Kasumi-1 (cell line): ENCODE measurements at places on chromosomes 7 and 10.

DNA sequence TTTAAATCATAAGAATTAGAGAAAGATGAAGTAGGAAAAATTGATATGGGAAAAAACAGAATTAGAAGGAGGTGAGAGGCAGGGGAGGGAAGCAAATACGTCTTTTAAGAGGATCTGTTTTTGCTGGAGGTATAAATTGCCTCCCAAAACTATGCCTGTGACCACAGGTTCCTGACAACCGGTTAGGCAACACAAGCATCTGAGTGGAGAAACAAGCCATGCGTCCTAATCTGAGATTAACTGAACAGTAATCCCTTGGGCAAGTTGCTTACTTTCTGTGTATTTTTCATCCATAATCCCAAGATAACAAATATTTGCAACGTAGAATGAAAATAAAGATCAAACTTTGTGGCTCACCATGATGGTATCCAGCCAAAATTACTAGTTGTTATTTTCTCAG lies 149.2 kb downstream of the C1GALT1 start:
- DNase-seq = no peak

DNA sequence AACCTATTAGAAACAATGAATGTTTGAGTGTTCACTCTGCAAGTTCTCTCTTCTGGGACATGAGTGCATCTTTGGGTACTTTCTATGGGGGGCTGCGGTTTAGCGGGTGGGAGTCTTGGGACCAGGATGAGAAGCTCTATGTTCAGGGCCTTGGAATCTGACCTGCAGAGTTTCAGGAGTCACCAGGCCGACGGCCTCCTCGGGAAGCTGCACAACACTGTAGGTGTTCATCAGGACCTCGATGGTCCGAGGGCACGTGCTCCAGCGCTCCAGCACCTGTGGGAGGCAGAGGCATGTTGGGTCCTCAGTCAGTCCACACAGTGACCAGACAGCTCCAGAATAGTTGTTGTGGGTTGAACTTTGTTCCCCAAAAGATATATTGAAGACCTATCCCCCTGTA lies 8.9 kb upstream of the GBX1 start:
- DNase-seq = no peak

GRCh38 chr10:60932756-60933155 lies 11.2 kb downstream of the RHOBTB1 start:
- no peak for DNase-seq

DNA sequence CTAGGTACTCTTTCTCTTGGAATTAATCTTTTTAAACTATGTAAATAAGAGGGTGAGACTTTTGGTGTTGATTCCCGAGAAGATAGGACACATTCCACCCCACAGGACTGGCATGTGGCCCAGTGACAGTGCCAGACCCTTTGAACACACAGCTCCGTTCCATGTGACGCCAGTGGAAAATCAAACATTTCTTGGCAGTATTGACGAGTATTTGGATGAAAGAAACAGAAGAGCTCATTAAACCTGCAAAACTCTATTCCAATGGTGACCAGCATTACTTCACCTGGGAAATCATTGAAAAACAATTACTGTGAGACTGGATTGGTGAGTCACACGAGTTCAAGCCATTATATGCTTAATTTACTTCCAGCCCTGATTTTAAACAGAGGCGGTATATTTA lies 25.8 kb downstream of the AKR1E2 start:
- no peak for DNase-seq

GRCh38 chr10:46304062-46304461 lies 17.3 kb downstream of the ANTXRL start:
- DNase-seq = no peak

GRCh38 chr7:99011341-99011705 lies 132.6 kb downstream of the SMURF1 start:
- no peak for DNase-seq

- DNase-seq = peak; percentile 85
Measured at GRCh38 chr10:1074748-1075308, 18.6 kb downstream of the WDR37 start.

- DNase-seq = no peak
Measured at GRCh38 chr7:28172958-28173357, 7.6 kb downstream of the JAZF1 start.

GRCh38 chr7:95766657-95767056 lies 5.7 kb upstream of the DYNC1I1 start:
- no peak for DNase-seq

GRCh38 chr10:58107506-58107905 lies 160.2 kb downstream of the IPMK start:
- no peak for DNase-seq

- no peak for DNase-seq
Measured at GRCh38 chr7:41581041-41581440, 121.8 kb downstream of the INHBA start.

DNA sequence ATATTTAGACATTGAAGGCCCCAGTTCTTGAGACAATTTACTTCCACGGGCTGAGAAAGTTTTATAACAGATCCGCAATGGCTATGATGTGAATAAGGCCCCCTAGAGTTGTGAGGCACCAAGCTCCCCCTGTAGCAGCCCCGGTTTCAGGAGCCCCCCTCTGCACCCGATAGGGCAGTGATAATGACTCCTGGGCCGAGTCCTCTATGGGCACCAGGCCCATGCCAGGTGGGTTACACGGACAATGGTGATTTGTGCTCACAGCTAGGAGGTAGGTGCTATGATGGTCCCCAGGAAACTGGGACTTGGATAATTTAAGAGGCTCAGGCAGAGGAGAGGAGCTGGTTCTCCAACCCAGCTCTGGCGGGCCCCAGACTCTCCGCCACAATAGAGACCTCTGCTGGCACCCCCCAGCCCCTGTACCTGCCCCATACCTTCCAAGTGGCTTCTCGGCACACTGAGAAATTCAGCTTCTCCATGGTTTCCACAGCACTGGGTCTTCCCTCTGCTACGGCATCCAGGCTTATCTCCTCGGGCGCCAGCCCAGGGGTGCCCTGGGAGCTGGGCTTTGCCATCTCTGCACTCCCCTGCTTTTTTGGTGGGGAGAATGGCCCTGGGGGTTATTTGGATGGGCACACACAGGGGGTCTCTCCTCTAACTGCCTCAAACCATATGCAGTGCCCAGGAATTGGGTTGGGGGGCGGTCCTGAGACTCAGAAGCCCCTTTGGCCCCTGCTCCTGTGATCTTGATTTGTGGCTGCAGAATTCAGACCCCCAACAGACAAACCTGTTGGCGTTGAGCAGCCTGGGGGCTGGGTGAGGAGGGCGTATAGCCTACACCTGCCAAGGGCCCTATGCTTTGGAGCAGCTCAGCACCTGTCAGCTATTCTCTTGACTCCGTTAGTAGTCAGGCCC lies 12.2 kb upstream of the KCP start:
- DNase-seq = no peak

- peak; percentile 58 for DNase-seq
Measured at GRCh38 chr7:146781352-146782116, 664.9 kb downstream of the CNTNAP2 start.

DNA sequence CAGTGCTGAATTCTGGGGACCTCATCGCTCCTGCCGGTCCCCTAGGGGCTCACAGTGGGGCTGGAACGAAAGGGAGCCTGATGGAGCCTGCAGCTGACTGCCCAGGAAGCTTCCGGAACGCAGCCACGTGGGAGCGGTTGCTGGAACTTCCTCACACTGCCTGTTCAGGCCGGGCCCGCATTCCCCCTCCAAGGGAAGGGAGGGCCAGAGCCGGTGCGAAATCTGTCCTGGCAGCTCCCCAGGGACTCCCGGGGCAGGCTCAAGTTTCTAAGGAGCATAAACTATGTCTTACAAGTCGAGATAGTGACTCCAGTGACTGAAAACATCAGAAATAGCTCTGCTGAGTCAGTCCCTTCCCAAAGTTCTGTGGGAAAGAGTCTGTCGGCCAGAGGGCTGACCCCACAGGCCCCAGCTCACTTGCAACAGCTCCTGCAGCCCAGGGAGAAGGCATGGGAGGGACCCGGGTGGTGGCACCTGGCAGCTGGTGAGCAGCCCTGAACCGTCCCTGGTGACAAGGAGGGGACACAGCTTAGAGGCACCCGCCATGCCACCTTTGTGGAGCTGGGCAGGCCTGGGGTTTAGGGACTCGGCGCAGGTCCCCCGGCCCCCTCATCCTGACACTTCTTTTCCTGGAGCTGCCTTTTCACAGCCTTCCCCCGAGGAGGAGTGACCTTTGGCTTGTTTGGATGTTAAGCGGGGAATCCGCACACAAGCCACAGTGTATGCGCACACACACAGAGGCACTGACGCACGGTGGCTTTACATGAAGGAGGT lies 47.6 kb downstream of the PDGFA start:
- no peak for DNase-seq

DNA sequence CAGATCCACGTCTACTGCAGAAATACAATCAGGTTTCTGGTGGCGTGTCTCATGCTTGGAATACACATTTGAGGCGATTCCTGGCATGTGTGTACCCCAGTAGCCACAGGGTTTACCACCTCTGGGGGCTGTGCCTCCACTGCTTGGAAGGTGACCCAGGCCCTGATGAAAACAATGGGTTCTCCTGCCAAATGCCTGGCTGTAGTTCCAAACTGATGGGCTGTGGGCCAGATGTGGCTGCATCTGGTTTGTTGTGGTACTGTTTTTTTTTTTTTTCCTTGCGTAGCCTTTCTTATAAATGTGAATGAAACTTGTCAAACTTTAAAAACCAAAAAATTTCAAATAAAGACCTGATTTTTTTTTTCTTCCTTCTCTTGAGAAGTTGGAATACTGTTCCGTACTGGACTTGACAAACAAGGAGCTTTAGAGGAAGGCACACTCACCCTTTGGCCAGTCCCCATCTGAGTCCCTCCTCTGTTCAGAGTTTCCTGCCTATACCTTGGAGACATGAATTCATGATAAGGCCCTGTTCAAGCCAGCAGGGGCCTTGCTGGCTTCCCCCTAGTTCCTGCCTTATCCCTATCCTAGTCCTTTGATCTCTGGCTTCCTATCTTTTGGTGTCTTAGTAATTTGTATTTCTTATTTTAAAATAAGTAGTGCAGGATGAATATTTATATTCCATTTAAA lies 217.1 kb downstream of the PHTF2 start:
- DNase-seq = no peak

DNA sequence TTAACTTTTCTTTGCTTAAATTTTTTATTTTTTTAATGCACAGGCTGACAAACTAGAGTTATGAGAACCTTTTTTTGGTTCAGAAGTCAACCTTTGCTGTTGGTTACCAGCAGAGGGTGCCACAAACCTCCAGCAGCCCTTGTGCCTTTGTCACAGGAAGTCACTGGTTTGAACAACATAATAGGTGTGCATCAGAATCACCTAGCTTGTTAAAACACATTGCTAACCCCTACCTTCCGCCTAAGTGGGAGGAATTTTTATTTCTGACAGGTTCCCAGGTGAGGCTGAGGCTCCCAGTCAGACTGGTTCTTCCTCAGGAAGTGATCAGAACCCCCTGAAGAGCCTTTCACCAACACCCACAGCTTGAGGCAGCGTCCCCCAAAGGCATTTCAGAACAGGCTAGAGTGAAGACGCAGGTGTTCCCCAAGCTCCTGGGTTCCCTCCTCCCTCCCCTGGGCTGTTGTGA lies 22.6 kb upstream of the VDAC2 start:
- peak; percentile 80 for DNase-seq

- no peak for DNase-seq
Measured at GRCh38 chr10:131872011-131872826, 28.6 kb upstream of the PPP2R2D start.

- DNase-seq = no peak
Measured at GRCh38 chr10:91061187-91061586, 140.3 kb upstream of the ANKRD1 start.

GRCh38 chr10:131666091-131666490 lies 234.7 kb upstream of the PPP2R2D start:
- no peak for DNase-seq

- DNase-seq = no peak
Measured at GRCh38 chr10:126065751-126066377, 169.5 kb downstream of the FANK1 start.

- no peak for DNase-seq
Measured at GRCh38 chr7:132738254-132738653, 162.0 kb upstream of the PLXNA4 start.

DNA sequence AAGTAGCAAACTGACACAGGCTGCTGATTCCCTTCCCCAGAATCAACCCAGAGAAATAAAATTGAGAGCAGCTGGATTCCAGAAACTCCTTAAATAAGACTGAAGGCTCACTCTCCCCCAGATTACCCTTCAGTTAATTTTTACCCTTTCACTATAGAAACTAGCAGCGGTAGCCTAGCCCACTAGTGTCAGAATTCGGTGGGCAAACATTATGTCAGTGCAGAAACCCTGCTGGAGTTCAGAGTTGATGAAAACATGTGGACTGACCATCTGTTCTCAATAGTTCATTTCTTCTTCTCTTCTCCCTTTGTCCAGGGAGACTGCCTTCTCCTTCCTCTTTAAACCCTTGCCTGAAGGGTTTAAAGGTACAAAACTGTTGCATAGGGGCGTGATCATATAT lies 100.1 kb downstream of the PODXL start:
- no peak for DNase-seq

DNA sequence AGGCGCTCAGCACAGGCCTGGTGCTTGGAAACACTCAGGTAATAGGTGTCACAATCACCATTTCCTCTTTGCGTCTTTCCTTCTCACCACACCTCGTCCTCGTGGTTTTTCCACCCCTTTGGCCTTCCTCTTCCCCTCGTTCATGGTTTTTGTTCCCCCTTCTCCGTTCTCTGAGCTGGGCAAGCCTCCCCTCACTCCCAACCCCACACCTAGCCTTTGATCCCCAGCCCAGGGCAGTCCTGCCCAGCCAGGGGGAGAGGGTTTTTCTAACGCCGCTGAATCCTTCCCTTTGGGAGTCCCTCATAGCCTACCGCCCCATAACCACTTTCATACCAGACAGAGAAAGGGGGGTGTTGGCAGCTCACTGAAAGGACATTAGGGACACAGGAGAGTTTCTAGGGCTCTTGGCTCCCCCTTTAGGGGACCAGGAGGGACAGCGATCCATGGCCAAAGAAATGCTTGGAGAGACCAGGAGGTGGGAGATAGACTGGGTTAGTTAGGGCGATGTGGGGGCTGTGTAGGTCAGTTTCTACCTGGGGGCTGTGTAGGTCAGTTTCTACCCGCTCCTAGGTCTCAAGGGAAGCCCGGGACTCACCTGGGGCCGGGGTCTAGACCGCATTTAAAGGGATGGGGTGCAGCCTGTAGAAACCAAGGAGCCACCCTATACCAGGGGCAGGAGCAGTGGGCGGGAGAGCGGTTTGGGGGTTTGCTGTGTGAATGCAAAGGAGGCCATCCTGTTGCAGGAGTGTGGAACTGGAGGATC lies 1.4 kb downstream of the EPHB4 start:
- DNase-seq = peak; percentile 47

GRCh38 chr10:62109587-62110293 lies 158.9 kb downstream of the RTKN2 start:
- DNase-seq = peak; percentile 84
